ENCODE measurements at places on chromosomes 3 and 15.
A peak's percentile ranks its signal among the peaks of the same experiment; 100 is the strongest.

- DNase-seq = no peak
Measured at GRCh38 chr15:69305204-69305931, 6.7 kb downstream of the PAQR5 start.

DNA sequence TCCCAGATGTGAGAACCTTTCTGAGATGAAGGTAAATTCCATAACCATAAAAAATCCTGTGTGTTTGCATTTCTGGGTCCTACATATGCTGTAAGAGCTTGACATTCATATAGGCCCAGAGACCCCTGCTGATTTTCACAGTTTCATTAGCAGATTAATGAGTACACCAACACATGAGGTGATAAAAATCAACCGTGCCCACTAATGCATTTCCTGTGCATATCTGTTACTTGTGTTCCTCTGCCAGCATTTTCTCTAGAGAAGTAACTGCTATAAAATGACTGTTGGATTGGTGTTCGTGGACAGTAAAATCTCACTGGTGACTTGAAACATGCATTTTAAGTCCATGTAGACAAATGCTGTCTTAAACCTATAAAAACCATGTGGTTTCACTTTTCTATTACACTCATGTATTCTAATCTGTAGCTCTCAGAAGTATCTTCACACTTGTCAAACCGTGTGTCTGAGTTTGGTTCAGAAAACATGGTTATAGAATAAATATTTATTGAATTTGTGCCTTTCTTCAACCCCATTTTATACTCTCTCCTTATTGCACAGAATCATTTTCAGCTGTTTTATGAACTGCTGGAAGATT is 14.6 kb downstream of the MAP2K5 start:
- no peak for DNase-seq

GRCh38 chr3:54541369-54541768 is 386.5 kb downstream of the LRTM1 start:
- no peak for DNase-seq

DNA sequence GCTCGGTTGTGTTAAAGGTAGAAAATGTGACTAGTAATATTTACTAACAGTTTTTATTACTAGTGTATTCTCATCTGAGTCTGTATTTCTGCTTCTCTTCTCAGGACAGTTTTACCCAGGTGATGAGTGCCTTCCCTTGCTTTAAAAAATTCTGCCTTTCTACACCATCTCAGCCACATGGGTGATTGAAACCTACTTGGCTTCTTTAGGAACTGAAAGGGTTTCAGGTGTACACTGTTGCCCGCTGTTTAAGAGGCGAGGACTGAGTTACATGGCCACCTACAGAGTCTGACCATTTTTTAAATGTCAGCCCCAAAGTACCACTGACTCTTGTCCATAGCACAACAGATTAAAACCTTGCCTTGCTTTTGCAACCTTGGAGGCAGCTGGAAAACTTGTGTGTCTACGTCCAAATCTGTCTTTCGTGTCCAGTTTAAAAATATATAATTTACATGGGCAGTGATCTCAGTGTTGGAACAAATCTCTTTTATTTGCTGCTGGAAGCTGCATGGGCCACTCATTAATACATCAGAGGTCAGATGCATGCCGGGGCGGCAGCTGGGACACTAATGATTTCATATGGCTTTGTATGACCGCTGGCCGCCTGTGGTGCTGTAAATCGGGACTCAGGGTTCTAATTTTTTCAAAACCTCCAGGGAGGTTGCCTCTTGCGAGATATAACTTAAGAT is 44.6 kb downstream of the TRIM71 start:
- DNase-seq = no peak

GRCh38 chr15:29656636-29657475 is 165.4 kb downstream of the TJP1 start:
- DNase-seq = no peak

DNA sequence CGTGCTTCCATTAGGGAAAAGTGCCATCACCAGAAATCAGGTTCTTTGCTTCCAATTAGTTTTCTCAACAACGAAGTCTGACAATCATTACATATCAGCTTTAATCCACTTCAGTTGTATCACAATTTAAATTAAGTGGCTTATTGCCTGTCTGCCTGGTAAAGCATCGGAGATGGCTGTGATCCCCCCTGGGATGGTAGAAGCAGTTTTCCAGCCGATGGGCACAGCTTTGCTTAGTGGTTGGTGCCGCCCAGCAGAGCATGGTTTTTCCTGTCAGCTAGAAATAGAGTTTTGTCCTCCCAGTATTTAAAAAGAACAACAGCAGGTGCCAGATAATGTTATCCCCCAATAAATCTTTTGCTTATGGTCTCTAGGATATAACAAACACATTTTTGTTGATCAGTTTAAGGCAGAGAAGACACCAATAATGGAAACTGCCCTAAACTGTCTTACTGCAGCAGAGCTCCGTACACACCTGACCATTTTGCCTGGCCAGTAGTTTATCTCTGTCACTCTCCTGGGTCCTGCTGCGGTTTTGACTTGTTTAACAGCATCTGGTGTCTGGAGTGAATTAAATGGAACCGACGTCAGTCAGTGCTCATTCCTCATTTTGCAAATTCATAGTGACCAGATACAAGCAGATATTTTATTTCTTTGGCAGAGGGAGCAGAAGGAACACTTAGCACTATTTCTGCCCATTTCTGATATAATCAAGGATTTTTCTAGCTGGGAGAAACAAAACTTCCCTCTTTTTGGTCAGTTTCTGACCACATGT is 79.1 kb downstream of the SLC49A4 start:
- no peak for DNase-seq

DNA sequence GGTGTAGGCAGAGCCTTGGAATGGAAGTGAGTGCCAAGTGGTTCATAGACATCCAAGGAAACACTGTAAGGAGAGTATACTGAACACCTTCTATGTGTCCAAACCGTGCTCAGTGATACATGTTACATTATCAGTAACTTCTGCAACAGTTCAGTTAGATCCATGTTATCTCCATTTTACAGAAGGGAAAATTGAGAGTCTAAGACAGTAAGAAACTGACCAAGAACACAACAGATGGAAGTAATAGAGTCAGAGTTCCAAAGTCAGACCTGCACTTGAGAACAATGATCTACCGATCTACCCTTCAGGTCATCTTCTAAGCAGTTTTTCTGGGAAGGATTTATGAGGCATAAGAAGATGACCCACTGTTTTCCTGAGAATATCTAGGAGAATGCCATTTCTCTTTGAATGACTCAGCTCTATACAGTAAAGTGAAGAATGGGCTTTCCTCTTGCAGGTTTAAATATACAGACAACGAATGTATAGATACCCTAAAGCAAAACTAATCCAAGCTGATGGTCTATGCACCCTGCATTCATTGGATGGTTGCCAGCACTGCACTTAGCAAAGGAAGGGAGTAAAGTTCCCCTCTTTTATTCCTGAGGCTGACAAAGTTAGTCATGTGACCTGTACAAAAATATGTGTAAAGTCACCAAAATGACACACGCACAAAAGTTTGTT is 604.1 kb upstream of the MDFIC2 start:
- no peak for DNase-seq

DNA sequence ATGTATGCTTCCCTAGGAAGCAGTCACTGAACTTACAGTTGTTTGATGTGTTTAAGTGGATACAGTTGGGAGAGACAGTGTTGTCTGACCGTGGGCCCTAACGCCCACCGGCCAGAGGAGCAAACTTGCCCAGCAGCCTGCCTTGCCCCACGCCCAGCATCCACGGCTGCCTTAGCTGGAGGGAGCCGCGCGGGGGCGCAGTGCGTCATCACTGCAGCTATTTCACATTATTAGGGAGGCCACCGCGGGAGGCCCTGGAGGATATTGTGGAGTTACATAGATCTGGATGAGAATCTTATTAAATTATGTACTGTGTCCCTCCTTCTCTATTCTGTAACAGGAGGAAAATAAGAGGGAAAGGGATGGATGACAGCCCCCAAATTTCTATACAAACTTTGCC is 267.2 kb downstream of the GABRG3 start:
- no peak for DNase-seq

GRCh38 chr15:46815765-46816164 is 901.5 kb upstream of the SEMA6D start:
- DNase-seq = no peak

- DNase-seq = no peak
Measured at GRCh38 chr3:169077394-169077906, 586.1 kb downstream of the MECOM start.

DNA sequence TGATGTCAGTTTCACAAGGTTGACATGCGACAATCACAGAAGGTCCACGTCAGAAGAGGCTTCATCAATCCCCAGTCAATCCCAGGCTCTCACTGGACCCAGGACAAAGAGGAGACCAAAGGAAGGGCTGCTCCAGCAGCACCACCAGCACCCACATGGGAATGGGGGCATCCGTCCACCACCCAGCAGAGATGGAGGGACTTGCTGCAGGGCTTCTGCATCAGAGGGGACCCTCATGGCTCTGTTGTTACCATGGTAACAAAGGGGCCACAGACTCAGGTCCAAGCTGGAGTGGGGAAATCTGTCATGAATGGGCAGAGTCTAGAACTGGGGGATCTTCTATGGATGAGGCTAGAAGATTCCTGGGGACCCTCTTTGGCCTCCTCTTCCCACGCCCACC is 13.1 kb downstream of the PLA2G4F start:
- DNase-seq = no peak

DNA sequence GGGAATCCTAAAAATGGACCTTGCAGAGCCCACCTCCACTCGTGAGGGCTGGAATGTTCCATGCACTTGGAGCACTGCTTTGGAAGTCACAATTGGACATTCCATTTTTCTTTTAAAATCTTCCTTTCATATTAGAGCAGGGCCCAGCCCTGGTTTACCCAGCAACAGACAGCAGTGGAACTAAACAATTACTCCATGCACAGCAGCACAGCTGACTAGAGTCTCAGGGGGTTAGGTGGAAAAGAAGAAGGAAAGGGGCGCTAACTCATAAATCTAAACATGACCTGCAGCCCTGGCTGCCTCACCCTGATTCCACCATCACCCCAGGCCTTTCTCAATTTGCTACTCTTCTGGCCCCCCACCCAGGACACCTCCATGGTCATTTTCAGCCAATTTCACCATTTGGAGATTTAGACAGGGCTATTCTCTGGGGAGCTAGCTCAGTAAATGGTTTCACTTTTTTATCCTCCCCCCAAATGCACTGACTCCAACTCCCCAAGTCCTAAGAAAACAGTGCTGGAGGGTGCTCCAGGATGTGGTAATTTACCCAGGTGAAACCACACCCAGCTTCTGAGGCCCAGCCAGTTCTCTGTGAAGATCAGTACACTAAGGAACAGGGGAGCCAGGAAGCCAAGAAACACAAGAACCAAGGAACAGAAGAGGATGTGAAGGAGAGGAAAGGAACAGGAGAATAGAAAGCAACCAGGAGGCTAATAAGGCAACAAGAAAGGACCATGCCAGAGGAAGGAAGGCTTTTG is 1.6 kb upstream of the LRRC31 start:
- no peak for DNase-seq

- DNase-seq = no peak
Measured at GRCh38 chr3:171932153-171932611, 89.0 kb downstream of the TMEM212 start.

DNA sequence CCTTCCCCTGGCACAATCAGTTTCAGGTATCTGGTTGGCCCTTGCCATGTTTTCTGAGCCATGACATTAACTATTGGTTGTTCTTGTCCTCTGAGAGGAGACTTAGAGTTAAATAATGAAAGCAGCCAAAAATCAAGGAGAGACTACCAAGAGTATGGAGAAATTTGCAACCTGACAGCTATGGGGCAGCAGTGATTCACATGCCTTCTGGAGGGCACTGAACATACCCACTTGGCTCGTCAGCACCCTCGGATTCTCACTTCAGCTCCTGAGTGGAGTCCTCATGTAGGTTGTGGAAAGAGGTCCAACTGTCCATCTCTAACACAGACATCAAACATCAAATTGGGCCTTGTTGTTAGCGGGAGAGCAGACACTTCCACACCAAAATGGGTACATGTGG is 265.6 kb downstream of the EBLN2 start:
- no peak for DNase-seq

DNA sequence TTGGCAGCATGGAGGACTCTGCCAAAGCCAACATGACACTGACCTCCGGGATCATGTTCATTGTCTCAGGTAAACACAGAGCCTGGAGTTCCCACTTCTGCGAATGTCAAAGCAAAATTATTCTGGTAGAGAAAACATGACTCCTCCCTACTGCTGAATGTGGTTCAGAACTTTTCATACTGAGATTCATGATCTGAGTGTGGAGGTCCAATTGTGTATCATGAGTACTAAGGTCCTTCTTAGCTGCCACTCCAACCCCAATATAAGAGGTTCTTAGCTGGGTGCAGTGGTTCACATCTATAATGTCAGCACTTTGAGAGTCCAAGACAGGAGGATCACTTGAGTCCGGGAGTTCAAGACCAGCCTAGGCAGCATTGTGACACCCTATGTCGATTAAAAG is 13.8 kb downstream of the CLDN18 start:
- DNase-seq = no peak

DNA sequence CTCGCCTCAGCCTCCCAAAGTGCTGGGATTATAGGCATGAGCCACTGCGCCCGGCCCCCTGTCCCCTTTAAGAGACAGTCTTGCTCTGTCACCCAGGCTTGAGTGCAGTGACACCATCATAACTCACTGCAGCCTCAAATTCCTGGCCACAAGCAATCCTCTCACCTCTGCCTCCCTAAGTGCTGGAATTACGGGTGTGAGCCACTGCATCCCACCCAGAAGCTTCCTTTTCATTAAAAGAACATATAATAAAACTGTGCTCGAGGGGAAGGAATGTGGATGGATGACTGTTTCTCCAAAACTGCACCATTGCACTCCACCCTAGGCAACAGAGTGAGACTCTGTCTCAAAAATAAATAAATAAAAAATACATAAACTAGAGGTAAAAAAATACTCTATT is 70.1 kb downstream of the NCEH1 start:
- DNase-seq = no peak

DNA sequence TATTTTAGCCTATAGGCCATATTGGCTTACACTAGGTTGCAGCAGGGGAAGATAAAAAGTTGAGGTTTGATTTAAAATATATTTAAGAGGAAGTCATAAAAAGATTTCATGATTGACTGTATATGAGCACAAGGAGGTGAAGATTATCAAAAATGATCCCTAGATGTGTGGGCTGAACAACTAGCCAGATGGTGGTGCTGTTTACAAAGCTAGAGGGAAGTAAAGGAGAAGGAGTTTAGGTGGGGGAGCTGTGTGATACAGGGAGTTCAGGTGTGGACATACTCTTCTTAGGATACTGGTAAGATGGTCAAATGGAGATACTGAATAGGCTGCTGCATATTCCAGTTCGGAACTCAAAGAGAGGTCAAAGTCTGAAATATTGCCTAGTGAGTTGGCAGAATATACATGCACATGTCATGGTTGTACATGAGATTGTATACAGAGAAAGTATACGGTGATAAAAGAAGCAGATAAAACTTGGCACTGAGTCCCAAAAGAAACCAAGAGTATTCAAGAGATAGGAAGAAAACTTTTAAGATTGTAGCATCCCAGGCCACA is 727.8 kb downstream of the NLGN1 start:
- peak; percentile 24 for DNase-seq

- peak; percentile 85 for DNase-seq
Measured at GRCh38 chr3:42025370-42026138, 63.7 kb upstream of the ULK4 start.

DNA sequence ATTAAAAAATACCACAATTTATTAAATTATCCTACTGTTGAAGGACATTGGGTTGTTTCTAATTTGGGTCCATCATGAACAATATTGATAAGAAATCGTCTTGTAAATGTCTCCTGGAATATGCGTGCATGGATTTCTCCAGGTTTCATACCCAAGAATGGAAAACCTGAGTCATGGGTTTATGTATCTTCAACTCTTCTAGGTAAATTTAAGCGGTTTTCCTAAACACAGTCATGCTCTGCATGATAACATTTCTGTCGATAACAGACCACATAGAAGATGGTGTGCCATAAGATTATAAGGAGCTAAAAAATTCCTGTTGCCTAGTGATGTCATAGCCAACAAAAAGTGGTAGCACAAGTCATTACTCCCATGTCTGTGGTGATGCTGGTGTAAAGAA is 39.9 kb upstream of the SCN5A start:
- DNase-seq = no peak
